ENCODE measurements at places on chromosomes 11 and 22. TPM values are rescaled to one million over a fixed set of nuclear protein-coding genes. Genes with fewer than 3 reads are reported as not detected.
A peak's percentile ranks its signal among the peaks of the same experiment; 100 is the strongest.

The C11orf91 gene
- 2.8 TPM for total RNA-seq

DNA sequence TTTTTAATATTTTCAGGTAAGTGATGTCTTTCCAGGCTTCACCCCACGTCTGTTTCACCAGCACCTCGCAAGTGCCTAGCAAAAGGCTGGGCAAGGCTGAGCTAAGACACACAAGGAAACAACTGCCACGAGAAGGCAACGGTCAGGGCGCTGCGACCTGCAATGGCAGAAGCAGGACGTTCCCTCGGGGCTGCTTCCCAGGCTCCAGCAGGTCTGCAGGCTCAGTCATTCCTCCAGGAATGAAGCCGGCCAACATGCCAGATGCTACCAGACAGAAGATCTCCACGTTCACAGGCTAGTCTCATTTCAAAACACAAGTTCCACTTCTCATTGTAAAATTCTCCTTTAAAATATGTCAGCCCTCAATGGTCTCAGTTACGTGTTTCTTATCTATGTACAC lies 45.5 kb downstream of the CELSR1 start:
- H3K27me3 ChIP-seq: no peaks in the 10 kb centered on the region
- DNase-seq: no peak
- H3K4me3 ChIP-seq: no peak overlapping the region
- peaks cover 5% of the 10 kb centered on the region for H3K4me1 ChIP-seq
- peaks cover 13% of the 10 kb centered on the region for H3K36me3 ChIP-seq
- no peak overlapping the region for H3K27ac ChIP-seq

DNA sequence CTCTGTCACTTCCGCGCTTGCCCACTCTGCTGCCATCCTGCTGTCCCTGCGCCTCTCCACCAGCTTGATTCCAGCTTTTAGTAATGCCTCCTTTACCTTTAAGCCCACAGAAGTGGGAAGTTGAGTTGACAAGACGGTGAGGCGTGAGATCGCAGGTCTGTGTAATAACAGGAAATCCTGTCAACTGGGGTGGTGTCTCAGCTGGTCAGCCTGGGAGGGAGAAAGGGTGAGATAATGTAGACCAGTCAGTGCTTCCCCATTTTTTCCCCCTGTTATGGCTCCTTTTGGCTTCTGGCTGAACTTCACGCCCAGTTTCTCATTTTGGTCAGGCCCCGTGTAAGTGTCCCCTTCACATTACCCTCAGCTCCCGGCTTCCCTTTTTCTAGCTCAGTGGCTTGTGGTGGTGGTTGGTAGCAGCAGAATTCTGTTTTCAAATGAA lies 98.9 kb downstream of the TRAF6 start:
- no peak for DNase-seq
- no peaks in the 10 kb centered on the region for H3K27me3 ChIP-seq
- no peaks in the 10 kb centered on the region for H3K4me1 ChIP-seq
- H3K4me3 ChIP-seq: no peak overlapping the region
- peaks cover 39% of the 10 kb centered on the region for H3K36me3 ChIP-seq
- H3K27ac ChIP-seq: peak overlapping the region; percentile 46

GRCh38 chr11:76835036-76835435 lies 25.7 kb upstream of the ACER3 start:
- no peaks in the 10 kb centered on the region for H3K36me3 ChIP-seq
- H3K27ac ChIP-seq: no peak overlapping the region
- no peak overlapping the region for H3K4me3 ChIP-seq
- no peaks in the 10 kb centered on the region for H3K27me3 ChIP-seq
